Activated CD4-positive, alpha-beta T cell treated with anti-CD3 and anti-CD28 coated beads, Interleukin-2, amount 10 ng/mL, durations not matched to agents 24 days and 14 days (primary cell): ENCODE measurements at places on chromosomes 2 and 18. TPM values are rescaled to one million over a fixed set of nuclear protein-coding genes. Genes with fewer than 3 reads are reported as not detected.

AMER3 gene
- total RNA-seq: not detected in 2 replicates

IL1RL2 gene
- 0.09 and 0.12 TPM in 2 replicates for total RNA-seq

SCN9A gene
- total RNA-seq: not detected in 2 replicates

HNMT gene
- total RNA-seq: not detected in 2 replicates

CTAGE1 gene
- total RNA-seq: not detected in 2 replicates

ZNF892 gene
- total RNA-seq: 4.7 and 5.5 TPM in 2 replicates

IL36A gene
- total RNA-seq: 0.23 TPM in 1 of 2 replicates, not detected in the other

TNFRSF11A gene
- 14.0 and 16.4 TPM in 2 replicates for total RNA-seq

MOGAT1 gene
- total RNA-seq: not detected in 2 replicates

PDE1A gene
- not detected in 2 replicates for total RNA-seq

DPYSL5 gene
- total RNA-seq: not detected in 2 replicates

CNTNAP5 gene
- not detected in 2 replicates for total RNA-seq

ITGB1BP1 gene
- total RNA-seq: 121 and 131 TPM in 2 replicates

RALBP1 gene
- total RNA-seq: 38.9 and 41.3 TPM in 2 replicates

IL1R1 gene
- 1.7 and 2.2 TPM in 2 replicates for total RNA-seq

LINC00305 gene
- not detected in 2 replicates for total RNA-seq

HOXD8 gene
- not detected in 2 replicates for total RNA-seq
